ENCODE measurements at places on chromosomes 6 and 20.

GRCh38 chr6:98779618-98780017 lies 54.8 kb upstream of the POU3F2 start:
- no peak for DNase-seq

DNA sequence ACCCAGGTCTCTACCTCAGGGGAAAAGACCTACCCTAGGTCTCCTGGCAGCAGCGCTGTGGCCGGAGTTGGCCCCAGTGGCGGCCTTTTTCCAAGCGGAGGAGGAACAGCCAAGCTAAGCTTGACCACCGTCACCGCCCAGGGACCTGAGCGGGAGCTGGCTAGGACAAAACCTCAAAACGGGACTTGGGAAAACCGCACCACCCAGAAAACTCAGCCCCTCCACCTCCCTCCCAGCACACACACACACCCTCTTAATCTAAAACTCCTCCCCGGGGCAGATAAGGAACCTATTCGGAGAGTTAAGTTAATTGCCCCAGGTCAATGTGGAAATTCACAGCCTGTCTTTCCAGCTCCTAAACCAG lies 2.7 kb upstream of the TRERF1 start:
- no peak for DNase-seq

GRCh38 chr20:4300921-4301320 lies 285.6 kb upstream of the RNF24 start:
- DNase-seq = no peak

DNA sequence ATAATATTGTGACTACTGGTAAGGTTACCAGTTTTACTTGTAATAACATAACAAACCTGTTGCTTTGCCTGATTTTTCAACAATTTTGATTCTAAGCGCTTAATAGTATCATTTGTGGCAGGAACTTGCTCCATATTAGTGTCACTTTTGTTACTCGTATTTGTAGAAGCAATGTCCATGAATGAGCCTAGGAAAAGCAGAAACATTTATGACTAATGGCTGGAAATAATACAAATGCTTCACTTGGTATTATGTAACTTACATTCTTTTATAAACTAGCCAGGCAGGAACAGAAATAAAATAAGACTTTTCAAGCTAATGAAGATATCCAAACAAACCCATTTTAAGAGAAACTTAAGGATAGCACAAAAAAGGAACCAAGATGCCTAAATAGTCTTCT lies 38.9 kb downstream of the MAP3K7 start:
- no peak for DNase-seq

DNA sequence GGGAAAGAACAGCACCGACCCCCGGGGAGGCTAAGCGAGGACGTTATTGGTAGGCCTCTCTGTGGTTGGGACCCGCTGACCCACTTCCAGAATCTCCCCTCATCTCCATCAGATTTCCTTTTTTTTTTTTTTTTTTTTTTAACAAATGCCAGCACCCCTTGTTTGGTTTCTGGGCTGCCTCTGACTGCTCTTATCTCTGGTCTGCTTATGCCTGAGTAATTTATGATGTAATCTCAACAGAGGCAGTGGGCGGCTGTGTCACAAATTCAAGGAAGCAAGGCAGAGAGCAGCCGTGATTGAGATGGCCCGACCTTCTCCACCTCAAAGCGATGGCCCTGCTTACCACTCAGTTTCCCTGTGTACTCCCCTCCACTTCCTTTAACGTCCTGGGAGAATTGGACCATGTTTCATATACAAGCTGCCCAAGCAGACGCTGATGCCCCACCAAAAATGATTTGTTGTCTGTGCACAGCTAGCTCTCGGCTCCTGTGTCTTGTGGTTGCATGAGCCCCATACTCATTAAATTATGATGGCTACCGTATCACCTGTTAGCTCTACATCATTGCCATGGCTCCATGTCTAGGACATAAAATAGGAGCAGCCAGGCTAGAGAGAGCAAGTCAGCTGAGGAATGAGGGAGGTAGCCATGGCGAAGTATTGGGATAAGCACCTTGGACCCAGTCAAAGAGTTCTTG lies 98.1 kb downstream of the ZNF217 start:
- DNase-seq = no peak

- no peak for DNase-seq
These were observed 124.7 kb downstream of the PREX1 start for GRCh38 chr20:48703107-48703506.

DNA sequence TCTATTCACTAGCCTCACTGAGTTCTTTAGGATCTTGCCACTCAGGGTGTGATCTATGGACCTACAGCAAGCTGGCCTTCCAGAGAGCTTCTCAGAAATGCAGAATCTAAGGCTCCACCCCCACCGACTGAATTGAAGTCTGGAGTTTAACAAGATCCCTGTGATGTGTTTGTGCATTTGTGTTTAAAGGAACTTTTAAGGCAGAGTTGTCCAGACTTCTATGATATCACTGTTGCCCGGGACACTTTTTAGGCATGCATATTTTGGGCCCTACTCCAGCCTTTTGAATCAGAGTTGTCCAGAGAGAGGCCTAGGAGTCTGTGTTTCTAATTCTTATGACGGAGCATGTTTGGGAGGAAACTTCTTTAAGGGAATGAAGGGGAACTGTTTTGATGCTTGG lies 232.3 kb downstream of the QKI start:
- DNase-seq = no peak

DNA sequence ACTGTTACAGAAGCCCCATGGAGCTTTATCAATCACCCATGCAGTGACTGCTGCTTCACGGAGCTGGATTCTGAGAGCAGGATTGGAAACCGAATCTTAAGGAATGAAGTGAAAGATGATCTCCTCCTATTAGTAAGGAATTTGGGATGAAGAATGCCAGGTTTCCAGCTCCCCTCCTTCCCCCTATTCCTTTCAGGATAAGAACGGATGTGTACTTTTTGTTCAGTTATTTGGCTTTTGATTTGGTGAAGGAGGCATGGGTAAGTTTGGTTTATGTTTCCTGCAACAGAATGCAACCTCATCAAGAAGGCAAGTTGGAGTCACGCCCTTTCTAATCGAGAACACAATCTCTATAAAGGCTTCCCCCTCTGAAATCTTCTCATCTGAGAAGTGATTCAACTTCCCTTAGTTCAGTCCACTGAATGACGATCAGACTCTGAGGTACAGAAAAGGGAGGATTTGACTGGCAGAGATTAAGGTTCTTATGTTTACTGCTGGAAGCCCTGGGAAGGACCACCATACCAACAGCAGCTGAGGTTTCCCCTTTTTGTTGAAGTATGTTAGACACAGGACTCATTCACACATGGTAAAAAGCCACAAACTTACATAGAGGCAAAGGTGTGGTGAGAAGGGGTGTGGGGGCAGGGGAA lies 5.5 kb downstream of the ELMO2 start:
- DNase-seq = peak; percentile 86

DNA sequence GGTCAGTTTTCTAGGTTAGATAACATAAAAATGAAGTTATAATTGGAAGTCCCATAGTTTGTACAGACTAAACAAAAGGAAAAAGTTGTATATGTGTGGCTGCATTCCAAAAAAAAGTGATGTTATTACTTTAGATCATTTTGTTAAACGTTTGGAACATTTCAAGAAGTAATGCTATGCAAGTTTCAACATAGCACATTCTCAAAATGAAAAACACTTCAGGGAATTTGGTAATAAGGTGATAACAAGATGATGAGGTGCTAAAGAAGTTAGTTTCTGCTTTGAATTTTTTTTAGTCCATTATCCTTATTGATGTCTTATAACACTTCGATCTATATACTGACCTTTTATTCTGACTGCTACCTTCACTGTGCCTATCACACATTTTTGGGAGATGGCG lies 250.7 kb downstream of the PHF3 start:
- no peak for DNase-seq

DNA sequence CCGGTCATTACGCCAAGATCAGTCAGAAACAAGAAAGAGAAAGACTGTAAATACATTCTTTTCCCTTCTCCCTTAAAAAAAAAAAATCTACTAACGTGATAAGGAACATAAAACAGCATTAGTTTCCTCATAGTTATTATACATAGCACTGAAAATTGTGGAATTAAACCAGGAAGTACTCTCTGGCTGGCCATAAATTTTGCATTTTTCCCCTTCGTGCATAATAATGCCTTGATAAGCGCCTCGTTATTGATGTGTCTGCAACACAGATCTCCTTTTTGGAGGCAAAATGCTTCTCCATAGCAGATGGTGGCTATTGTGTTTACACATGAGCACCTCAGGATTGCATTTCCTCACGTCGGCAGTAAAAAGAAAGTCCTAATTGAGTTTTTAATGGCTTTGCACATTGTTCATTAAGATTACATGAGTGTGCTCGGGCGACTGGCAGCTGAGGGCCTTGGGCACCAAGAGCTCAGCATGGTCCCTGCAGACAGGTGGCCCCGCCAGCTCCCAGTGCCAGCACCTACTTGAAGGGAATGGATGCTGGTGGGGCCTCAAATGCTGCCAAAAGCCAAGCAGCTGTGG lies 394.5 kb downstream of the PTPRT start:
- DNase-seq = no peak

- no peak for DNase-seq
These were observed 36.4 kb downstream of the CEP250 start for GRCh38 chr20:35491823-35492222.

DNA sequence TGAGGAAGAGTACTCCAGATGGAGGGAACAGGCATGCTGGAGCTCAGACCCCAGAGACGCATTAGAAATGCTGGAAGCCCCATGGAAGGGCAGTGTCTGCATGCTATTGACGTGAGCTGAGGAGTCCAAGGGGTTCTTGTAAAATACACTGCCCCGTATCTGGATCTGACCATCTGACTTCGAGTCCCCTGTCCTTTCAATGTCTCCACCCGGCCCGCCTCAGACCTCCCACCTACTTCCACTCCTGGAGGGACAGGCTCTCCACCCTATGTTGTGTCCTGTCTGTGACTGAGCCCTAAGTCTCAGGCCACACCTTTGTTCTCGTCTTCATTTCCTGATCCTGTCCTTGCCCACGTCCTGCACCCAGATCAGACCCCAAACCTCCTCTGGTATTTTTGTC lies 496.3 kb downstream of the CDH26 start:
- DNase-seq = no peak

- no peak for DNase-seq
These were observed 227.0 kb downstream of the BMP2 start for GRCh38 chr20:6994452-6994851.

DNA sequence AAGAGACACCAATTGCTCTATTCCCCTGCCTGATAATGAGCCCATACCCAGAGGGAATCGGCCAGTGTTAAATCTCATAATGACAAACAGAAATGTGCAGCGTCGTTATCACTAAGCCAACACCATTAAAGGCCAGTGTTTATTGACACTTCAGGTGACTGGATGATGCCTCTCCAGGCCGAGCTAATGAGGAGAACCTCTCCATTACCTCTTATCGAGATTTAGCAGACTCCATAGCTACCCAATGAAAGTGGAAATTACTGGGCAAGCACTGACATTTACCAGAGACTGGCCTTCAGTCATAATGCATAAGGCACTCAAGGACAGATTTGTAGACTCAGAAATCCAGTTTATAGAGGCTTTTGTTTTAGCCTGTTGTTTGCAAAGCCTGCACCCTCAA lies 669.5 kb downstream of the MAFB start:
- no peak for DNase-seq

DNA sequence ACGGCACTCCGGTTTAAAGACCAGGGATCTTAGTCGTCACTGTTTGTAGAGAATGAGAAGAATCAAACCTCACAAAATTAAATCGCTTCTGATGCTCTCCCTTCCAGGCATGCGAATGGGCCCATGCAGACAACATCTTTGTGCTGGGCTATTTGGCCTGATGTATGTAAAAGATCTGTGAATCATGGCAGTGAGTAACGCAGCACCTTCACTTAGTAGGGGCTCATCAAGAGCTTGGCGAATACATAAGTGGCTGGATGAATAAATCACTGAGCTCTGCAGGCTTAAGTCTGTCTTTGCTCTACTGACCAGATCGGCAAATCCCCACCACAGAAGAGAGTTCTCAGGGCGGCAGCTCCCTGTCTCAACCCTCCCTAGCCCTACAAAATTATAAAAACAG lies 44.8 kb upstream of the AFDN start:
- DNase-seq = no peak

DNA sequence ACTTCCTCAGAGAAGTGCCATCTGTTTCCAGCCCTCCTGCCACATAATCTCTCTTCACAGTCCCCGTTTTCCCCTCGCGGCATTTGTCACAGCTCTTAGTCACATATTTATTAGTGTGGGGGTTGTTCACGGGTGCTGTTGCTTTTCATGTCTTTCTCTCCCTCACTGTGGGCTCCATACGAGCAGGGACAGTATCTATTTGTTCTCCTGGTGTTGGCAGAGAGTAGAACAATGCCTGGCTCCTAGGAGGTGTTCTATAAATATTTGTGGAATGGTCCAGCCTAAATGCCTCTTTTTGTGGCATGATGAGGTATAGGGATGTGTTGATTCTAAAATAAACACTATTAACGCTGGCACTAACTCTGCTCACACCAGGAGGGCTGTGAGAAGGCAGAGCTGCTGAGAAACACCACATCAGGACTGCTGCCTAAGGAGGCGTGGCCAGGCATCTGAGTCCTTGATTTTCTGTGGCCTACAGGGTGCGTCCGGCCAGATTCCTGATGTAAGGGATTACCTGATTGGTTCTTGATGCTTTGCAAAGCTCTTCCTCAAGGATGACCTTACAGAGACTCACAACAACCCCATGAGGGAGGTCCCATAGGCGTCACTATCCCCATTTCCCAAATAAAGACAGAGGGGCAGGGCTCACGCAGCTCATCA lies 219.8 kb upstream of the ARID1B start:
- no peak for DNase-seq

- DNase-seq = no peak
These were observed 15.8 kb downstream of the PROCR start for GRCh38 chr20:35187584-35188190.

DNA sequence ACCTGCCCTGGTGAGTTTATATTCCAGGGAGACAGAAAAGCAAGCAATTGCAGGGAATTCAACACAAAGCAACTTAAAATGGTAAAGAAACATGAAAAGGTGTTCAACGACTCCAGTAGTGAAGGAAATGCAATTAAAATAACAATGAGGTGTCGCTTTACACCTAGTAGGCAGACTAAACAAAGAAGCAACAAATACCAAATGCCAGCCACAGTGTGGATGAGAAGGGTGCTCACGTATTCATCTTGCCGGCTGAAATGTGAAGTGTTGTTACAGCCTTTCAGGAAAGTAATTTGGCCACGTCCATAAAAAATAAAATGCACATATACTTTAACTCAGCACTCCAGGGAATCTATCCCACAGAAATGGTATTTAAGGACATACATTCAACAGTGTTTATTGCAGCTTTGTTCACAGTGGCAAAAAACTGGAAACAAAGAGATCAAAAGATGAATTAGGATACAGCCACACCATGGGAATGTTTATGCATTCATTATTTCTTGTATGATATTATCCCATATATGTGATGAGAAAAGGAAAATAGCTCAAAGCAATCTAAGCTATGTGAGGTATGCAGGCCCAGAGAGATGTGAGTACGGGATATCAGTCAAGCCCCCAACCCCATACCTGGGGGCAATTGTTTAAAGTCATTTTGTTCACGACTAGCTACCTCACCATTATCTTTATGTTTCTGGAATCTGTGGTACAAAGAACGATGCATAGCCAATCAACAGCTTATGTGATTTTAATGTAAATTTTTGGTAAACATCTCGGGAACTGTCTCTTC lies 266.0 kb upstream of the SOX4 start:
- no peak for DNase-seq
